ENCODE measurements at places on chromosomes 4 and X.
A peak's percentile ranks its signal among the peaks of the same experiment; 100 is the strongest.

DNA sequence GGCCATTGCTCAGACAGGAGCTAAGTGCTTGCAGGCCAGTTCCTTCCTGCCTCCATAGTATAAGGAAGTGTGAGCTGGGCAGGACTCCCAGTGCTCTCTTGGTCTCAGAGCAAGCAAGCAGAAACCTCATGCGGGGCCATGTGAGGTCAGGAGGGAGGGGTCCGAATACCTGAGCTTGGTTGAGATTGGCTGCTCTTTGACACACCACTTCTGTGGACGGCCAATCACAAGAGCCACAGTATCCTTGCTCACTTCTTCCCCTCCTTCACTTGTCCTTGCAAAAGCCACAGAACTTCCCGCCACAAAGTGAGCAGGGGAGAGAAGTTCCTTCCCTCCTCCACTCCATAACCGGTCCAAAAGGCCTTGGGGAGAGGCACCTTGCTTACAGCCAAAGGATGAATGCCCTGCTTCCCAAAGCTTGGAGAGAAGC lies 56.7 kb downstream of the PRPS1 start:
- DNase-seq = no peak

GRCh38 chrX:69117876-69118526 lies 47.3 kb downstream of the PJA1 start:
- DNase-seq = no peak

DNA sequence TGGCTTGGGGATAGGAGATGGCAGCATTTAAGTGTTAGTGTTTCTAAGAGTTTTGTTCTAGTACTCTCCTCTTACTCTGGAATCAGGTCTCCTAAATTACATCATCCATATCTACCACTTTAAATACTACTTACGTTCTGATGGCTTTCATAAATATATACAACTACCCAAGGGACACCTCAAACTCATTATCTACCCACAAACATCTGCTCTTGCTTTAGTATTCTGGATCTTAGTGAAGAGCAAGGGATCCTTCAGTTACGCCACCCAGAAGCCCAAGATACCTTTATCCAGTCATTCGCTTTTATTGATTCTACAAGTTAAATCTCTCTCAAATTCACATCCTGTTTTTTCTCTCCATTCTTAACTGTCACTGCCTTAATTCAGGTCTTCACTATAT lies 7.0 kb downstream of the NUP54 start:
- no peak for DNase-seq

GRCh38 chrX:46506076-46506475 lies 39.1 kb downstream of the ZNF674 start:
- no peak for DNase-seq

DNA sequence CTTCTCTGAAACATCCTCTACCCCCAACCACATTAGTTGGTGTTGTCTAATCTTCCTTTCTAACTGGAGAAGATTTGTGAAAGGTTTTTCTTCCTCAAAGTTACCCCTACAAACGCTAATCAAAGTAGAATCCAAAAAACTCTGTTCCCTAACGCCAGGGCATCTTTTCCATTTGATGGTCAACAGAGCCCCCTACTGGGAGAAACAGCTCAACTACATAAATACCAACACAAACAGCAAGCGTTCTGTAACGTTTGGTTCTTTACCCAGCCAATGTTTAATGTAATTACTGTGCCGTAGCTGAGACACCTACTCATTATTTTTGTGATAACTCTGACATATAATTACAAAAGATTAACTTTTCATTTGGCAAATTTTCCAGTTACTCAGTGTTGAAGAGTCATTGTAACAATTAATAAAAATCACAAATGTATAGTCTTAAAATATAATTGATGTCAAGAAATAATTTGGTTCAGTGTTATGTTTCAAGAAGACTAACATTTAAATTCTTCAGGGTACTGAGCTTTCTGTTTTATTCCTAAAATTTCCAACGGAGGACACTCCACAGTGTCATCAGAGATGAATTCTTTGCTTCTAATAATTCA lies 94.9 kb upstream of the TBC1D9 start:
- DNase-seq = peak; percentile 66

DNA sequence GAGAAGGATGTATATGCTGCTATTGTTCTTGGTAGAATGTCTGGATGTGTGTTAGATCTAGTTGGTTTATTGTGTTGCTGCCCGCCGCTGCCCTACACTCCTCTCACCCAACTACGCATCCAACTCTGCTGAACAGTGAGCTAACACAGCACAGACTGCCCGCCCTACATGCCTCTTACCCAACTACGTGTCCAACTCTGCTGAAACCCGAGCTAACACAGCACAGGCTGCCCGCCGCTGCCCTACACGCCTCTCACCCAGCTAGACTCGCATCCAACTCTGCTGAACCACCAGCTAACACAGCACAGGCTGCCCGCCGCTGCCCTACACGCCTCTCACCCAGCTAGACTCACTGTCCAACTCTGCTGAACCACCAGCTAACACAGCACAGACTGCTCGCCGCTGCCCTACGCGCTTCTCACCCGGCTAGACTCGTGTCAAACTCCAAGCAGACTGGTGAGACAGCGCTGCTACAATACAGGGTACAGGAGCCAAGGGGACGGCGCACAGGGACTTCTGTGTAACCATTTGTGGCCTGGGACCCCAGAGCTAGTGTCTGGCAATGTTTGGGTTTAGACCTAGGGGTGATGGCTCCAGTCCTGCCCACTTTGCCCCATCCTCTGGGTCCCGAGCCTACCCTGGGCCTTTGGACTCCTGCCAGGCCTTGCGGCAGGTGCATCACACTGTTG lies 11.6 kb upstream of the CTBP1 start:
- no peak for DNase-seq

- DNase-seq = no peak
Observed at GRCh38 chrX:39367416-39367815, 566.2 kb downstream of the MID1IP1 start.

DNA sequence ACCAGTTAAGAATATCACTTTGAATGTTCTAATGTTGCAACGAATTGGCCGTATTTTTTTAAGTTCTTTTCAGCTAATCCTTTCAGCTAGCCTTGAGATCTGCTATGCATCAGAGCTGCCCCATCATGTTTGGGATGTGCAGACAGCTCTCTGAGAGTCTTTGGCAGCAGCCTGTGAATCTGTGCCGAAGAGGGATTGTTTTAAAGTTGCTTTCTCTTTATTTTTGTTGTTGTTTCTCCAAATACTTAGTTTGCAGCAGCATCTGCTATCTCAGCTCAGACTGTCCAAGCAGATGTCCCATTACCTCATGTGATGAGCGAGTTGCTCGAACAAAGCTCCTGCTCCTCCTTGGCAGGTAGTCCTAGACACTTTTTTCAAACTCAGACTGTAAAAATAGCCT lies 1002.5 kb upstream of the INTU start:
- DNase-seq = no peak

DNA sequence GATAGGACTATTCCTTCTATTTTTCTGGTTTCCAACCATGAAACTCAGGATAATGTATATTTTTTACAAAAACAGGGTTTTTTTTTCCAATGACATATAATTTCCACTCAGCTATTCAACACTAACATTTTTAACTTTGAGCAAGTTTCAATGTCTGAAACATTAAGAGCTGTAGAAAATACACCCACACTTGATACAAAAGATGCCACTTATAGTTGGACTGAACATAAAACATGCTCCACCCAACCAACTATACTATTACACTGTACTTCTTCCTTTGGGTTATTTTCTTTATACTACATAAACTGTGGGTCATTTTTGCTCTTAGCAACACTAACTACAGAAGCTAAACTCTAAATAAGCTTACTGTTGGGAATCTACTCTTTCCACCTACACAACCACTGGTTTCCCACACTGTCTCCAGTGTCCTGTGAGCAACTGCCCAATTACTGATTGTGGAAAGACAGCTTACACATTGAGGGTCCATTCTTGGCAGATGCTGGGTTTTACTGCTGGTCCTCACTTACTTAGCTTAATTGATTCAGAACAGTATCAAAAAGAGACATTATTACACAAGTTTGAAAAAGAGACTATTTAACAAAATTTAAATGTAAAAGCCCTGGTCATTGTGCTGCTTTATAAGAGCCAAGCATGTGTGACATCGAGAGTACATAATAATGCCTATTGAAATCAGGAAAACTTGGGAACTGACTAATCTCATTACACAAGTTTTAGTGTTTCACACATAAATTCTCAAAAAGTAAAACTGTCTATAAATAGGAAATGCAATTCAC lies 6.3 kb downstream of the AMMECR1 start:
- DNase-seq = no peak

DNA sequence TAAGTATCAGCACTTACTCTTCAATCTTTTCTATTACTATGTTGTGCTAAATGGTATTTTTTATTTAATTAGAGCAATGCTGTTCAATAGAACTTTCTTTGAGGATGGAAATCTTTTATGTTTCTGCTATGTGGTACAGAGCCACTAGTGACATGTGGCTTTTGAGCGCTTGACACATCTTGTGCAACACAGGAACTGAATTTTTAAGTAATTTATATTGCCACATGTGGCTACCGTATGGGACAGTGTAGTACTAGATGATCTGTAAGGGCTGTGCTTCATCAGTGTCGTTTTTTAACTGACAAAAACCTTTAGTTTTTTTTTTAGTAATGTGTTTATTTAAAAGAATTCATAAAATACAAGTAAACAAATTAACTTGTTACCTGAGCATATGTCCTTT lies 22.4 kb downstream of the HPRT1 start:
- DNase-seq = no peak

- no peak for DNase-seq
Observed at GRCh38 chr4:33924811-33925210, 2319.5 kb downstream of the ARAP2 start.

DNA sequence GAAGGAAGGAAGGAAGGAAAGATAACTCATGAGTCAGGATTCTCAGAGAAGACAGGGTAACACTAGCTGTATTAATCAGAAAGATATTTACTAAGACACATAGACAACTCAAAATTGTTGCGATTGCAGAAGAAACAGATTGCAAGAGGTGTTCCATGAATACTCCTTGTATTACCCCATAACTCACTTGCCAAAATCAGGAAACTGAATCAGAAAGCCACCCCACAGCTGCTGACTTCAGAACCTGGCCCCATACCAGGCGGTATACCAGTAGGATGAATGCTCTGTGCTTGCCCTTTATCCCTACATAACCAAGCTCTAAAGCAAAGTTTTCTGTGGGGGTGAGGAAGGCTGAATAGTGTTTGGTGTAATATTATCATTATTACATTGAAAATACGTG lies 468.5 kb downstream of the IQCM start:
- DNase-seq = no peak

- peak; percentile 23 for DNase-seq
Observed at GRCh38 chr4:94621491-94622080, 136.2 kb upstream of the BMPR1B start.

DNA sequence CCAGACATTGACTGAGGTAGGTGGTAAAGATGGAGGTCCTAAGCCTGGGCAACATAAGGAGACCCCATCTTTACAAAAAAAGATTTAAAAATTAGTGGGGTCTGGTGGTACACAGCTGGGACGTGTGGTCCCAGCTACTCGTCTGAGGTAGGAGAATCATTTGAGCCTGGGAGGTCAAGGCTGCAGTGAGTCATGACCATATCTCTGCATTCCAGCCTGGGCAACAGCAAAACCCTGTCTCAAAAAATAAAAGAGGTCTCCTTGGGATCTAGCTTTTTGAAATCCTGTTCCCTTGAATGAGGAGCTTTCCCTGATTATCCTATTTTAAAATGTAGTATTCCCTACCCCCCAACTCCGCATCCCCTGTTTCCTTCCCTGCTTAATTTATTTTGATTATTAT lies 78.7 kb upstream of the OGT start:
- DNase-seq = no peak

GRCh38 chr4:17544831-17545234 lies 29.9 kb downstream of the CLRN2 start:
- DNase-seq = no peak

DNA sequence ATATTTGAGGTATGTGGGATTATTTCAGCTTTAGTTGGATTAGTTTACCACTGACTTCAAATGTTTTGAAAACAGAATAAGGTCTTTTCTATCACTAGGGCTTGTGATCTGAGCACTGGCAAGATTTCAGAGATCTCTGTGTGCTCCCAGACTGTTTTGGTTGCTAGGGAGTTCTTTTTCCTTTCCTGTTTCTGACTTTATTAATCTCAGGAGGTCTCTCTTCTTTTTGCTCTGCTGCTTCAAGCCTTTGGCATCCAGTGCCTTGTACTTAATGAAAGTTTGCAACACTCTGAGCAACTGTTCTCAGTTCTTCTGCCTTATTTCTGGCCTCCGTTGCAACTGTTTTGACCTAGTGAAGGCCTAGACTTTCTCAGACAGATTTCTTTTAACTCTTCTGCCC lies 32.1 kb upstream of the PAQR3 start:
- DNase-seq = no peak

DNA sequence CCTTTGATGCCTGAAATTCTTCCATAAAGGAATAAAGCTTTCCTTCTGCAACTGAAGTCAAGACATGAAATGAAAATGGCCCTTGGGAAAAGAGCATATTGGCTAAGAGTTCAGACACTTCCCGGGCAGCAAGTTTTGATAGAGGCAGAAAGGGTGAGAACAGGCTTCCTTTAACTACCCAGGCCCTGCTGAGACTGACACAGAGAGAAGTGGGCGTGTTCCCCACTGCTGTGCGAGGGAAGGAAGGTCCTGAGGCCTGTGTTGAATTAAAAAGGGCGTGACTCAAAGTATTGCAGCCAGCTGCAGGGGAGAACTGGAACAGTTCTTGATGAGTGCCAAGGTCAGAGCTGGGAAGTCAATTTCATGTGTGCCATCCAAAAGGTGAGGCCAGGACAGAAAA lies 33.9 kb upstream of the ADGRG2 start:
- DNase-seq = no peak

DNA sequence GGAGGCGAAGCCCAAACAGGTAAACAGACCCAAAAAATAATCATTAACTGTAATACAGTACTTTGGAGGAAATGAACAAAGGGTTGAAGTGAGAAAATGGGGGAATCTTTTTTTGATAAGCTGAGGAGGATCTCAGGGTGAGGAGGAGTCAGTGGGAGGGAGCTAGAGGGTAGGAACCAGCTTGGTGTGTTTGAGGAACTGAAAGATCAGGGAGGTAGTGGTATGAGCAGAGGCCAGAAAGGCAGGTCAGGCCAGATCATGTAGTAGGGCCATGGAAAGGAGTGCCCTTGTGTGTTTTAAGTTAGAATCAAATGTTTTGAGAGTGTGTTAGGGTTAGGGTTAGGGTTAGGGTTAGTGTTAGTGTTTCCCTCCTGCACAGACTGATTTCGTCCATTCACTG lies 48.8 kb downstream of the PPP2R2C start:
- no peak for DNase-seq

DNA sequence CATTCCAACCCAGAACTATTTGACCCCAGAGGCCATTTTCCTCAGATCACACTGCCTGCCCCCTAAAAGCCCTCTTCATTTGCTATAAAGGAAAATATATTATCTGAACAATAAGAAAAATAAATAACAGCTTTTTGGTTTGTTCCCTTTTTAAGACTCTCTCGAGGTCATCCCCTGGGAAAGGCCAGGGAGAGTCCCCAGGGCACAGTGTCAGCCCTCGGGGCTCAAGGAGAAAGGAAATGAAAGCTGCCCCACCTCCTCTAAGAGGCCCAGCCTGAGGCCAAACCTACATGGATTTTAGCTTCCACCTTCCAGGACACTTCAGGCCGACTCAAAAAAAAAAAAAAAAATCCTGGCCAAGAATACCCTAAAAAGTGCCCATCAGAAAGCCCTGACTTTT lies 97.6 kb downstream of the SH3KBP1 start:
- DNase-seq = no peak

- DNase-seq = no peak
Observed at GRCh38 chr4:40769266-40769665, 19.5 kb downstream of the NSUN7 start.

- DNase-seq = peak; percentile 73
Observed at GRCh38 chr4:1021386-1022050, 10.1 kb downstream of the FGFRL1 start.

GRCh38 chr4:186826846-186827533 lies 103.3 kb upstream of the FAT1 start:
- no peak for DNase-seq

Data from germinal center (tissue), 1 donor.